ENCODE measurements at places on chromosomes 11 and 22.

DNA sequence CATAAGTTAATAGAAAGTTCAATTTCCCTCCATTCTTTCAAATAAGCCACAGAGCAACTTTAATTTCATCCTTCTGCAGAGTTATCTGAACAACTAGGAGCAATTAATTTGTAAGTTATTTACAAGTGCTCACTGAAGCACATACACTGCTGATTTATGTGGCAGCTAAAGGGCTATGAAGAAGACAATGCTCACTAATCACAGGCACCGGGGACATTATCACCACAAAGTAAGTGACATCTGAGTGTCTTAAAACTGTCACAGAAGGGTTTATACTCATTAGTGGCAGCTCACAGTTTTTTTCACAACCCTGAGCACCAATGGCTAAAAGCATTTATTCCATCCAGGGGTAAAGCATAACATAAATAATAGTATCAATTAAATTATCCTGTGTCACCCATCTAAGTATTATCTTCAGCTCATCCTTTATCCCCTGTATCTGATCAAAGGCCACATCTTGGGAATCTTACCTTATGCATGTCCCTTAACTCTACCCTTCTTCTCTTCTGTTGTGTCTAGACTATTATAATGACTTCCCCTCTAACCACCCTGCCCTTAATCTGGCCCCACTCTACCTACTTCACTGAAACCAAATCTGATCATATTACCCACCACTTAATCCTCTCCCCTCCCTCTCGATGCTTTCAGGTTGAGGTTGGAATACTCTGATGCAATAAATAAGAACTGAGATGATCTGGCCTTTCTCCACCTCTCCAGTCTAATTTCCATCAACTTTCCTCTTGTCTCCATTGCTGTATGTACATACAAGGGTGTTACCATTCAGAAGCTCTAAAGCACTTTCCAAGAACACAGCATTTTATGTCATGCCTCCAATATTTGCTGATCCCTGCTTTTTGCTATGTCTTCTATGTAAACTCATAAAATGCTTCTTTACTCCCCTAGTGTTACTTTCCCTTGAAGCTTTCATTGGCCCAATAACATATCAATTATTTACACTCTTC lies 252.7 kb downstream of the CASP12 start:
- no peak for DNase-seq

- DNase-seq = no peak
Observed at GRCh38 chr11:10483584-10483983, 28.5 kb downstream of the AMPD3 start.

GRCh38 chr11:85809191-85809590 lies 1.8 kb downstream of the SYTL2 start:
- no peak for DNase-seq

GRCh38 chr11:87430821-87431220 lies 393.1 kb downstream of the TMEM135 start:
- DNase-seq = no peak

DNA sequence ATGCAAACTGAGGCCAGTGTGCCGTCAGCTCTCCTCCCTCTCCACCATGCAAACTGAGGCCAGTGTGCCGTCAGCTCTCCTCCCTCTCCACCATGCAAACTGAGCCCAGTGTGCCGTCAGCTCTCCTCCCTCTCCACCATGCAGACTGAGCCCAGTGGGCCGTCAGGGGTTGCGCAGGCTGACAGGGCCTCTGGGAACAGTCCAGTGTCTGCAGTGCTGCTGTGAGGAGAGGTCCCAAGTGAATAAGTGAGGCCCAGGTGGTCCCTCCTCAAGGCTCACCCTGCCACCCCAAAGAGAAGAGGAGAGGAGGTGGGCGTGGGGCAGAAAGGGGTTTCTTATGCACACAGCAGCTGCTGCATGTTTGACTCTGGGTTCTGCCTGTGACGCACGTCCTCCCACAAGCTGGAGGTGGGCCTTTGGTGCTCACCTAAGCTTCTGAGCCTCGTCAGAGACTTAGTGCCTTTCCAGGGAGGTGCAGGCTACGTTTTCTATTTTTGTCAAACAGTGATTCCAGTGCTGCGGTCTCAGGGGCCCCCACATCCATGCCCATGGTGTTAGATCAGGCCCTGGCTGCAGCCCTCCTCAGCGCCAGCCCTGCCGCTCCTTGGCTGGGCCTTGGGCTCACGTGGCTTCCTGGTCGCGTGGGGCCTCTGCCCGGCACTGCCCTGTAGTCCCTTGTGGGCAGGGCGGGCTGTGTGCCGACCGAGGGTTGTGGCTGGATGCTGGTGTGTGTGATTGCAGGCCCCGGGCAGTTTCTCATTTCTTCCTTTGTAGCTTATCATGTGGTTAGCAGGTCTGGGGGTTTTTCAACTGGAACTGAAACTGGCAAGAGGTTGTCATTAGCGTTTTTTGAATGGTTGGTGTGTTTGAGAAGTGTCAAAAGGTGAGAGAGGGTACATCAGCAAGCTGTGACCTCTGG lies 7.1 kb downstream of the TPCN2 start:
- no peak for DNase-seq

DNA sequence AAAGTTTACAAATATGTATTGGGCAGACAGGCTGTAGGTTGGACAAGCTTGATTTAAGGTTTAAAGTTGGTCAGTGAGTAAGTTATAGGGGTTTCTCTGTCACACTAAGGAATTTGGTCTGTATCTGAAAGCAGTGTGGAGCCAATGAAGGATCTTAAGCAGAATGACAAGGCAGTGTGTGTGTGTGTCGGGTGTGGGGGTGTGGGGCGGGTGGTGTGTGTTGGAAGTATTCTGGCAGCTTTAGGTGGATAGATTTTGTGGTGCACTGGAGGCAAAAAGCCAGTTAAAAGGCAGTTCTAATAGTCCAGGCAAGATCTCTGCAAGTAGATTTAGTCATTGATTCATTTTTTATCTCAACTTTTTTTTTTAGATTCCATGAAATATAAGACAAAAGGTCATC lies 1006.8 kb upstream of the CCDC90B start:
- DNase-seq = no peak

DNA sequence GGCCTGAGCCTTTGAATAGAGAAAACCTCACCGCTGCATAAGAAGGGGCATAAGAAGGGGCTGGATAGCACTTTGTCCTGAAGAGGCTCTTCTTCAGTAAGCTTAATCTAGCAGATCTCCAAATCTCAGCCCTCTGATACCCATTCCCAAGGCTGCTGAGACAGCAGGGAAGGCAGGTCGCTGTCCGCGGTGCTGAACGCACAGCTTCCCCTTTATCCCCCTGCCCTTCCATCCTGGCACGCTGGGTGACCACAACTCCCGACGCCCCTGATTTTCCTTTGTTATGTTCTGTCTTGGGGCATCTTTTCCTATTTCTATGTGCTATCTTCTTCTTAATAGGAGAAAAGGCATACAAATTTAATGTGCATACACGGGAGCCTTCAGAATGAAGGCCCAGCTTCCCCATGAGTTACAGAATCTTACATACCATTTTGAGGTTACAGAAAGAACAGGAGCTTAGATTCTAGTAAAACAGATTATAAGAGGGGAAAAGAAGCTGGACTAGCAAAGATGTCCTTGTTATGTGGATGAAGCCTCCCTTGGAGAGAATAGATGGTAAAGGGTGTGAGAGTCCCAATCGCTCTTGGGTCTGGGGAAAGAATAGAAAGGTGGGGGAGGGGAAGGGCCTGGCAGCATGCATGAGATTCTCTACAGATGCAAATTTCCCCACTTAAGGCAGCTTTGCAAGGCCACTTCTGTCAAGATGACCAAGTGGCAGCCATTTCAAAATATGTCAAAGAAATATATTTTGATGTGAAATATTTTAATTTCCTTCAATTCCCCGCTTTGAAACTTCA lies 5.7 kb upstream of the SULT4A1 start:
- peak; percentile 55 for DNase-seq

All from fibroblast of mammary gland (primary cell).